Activated naive CD8-positive, alpha-beta T cell treated with anti-CD3 and anti-CD28 coated beads for 36 hours (primary cell): ENCODE measurements at places on chromosomes 13 and 19.

GRCh38 chr19:55622242-55622969, 2.0 kb downstream of the ZNF784 start:
- DNase-seq: no peak
- H3K27me3 ChIP-seq: peaks cover 6% of the 10 kb centered on the region
- peaks cover 49% of the 10 kb centered on the region for H3K4me1 ChIP-seq
- peaks cover 17% of the 10 kb centered on the region for H3K36me3 ChIP-seq

DNA sequence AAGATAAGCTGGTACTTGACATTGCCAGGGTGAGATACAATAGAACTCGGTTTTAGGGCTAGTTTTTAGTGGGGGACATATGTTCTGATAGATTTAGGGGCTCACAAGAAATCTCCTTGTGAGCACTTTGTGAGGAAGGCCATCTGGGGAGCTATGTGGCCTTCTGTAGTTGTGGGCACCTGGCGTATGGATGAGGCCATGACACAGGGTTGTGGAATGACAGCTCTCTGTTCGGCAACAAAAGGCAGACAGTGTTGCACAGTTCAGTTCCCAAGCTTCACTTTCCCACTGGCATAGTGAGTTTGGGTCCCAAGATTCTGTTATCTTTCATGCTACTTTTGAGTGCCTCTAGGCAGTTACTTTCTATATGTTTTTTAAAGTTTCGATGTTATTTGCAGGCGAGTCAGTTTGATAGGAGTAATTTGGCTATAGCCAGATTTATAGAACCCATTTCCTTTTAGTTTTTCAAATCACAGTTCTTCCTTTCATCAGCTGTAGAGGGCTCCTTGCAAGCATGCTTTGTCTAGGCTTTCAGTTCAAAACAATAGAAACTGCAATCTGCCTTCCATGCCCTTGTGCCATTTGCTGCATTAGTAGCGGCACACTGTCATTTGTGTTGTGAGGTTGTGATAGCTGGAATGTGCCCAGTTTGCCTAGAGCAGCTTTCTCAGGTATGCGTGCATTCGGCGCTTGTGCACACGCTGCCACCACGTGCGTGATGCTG, 70.6 kb upstream of the TEX29 start:
- no peak for DNase-seq
- H3K36me3 ChIP-seq: peaks cover 54% of the 10 kb centered on the region
- no peaks in the 10 kb centered on the region for H3K27me3 ChIP-seq
- H3K4me3 ChIP-seq: no peak overlapping the region

DNA sequence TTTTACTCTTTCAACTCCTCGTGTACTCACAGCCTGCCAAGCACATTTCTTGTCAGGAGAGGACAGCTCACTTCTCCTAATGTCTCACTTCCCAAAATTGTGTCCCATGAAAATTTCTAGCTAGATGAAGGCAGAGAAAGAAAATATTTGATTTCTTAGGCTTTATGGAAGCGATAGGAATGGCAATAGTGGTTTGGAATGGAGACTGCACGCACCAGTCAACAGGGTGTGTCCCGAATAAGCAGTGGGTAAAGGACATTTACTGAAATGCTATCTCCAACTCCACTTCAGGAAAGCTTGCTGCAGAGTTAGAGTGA, 321 bp upstream of the ZNF222 start:
- peaks cover 47% of the 10 kb centered on the region for H3K36me3 ChIP-seq
- peak overlapping the region; percentile 98 for H3K4me3 ChIP-seq
- H3K27ac ChIP-seq: peak overlapping the region; percentile 94
- DNase-seq: no peak
- peaks cover 13% of the 10 kb centered on the region for H3K4me1 ChIP-seq

DNA sequence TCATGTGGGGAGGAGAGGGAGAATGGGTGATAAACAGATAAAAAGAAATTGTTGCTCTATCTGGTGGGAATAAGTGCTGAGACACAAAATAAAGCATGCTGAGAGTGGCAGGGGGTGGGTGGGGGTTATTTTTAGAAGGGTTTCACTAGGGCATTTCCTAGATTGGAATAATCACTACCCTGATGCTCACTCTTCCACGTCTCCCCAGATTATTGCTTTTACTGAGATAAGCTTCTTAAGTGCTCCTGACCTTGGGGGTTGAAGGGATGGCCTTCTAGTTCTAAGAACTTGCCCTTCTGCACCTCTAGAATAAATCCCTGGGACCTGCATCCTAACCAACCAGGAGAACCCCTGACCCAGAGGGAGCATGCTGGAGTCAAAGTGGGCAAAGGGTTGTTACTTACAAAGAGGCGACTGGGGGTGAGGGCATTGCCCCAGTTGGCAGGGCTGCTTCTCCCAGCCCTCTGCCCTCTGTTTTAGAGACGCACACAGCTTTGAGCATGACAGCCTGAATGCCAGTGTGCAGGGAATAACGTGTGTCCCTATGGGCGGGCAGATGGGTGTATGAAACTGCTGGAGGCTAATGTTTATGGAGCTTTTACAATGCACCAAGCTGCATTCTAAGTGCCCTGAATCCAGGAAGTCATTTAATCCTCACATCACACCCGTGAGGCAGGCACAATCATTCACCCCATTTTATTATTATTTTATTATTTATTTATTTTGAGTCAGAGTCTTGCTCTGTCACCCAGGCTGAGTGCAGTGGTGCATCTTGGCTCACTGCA, 743 bp downstream of the RDH8 start:
- H3K27ac ChIP-seq: no peak overlapping the region
- H3K27me3 ChIP-seq: peaks cover 48% of the 10 kb centered on the region
- peaks cover 4% of the 10 kb centered on the region for H3K4me1 ChIP-seq

DNA sequence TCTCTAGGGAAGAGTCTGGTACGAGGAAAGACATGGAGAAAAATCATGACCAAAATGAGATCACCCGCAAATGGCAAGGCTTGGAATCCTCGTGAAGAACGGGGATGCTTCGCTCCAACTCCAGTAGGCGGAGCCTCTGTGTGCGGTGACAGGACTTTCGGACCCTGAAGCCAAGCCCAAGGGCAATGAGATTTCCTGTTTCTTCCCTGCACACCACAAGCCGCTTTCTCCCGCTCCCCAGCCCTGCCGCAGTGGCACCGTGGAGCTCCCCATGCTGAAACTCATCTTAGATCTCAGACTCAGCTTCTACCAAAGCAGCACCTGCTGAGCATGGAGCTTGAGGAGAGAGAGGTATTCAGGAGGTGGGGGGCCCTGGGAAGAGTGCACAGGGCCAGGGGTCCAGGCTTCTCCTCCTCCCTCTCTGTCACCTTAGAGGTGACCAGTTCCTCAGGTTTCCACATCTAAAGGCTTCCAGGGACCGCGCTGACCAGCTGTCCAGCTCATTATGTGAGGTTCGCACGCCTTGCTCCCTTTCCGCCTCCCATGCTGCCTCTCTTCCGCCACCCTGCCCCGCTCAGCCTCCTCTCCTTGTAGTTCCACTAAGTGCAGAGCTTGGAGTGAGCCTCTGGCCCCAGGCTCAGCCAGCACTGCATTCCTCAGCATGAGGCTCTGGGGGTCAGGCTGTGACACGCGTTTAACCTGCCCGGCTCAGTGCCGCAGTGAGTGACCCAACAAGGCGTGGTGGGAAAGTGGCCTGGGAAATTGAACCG, 153.8 kb upstream of the SOX1 start:
- no peaks in the 10 kb centered on the region for H3K4me1 ChIP-seq
- H3K27me3 ChIP-seq: peaks cover 4% of the 10 kb centered on the region
- no peaks in the 10 kb centered on the region for H3K36me3 ChIP-seq
- no peak overlapping the region for H3K27ac ChIP-seq
